ENCODE measurements at places on chromosomes 5 and 9.
A peak's percentile ranks its signal among the peaks of the same experiment; 100 is the strongest.

DNA sequence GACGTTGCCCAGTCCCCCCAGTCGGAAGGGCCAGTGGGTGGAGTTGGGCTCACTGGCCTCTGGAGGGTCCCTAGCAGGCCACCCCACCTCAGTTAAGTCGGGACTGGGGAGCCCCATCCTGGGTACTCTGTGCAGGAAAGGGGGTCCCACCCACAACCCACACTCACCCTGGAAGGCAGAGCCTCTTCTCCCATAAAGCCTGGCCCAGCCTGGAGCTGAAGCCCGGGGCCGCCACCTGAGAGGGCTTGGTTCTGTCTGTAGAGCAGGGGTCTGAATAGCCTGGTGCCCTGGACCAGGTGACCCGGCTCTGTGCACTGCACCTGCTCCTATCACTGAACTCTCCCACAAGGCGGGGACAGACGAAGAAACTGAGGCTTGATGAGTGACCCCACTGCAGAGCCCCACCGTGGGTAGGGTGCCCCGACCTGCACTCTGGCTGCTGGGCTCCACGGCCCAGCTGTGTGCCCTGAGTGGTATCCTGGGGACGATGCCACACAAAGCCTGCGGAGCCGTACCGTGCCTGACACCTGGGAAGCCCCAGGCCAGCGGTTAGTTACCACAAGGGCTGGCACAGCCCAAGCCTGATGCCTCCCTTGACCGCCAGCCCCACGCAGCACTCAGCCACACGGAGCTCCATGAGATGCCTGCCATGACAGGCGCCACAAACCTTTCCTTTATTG, 7.3 kb downstream of the PTGES2 start:
- DNase-seq, result no peak

GRCh38 chr9:8732367-8733075, 932.9 kb upstream of the DMAC1 start:
- DNase-seq, result peak; percentile 68

DNA sequence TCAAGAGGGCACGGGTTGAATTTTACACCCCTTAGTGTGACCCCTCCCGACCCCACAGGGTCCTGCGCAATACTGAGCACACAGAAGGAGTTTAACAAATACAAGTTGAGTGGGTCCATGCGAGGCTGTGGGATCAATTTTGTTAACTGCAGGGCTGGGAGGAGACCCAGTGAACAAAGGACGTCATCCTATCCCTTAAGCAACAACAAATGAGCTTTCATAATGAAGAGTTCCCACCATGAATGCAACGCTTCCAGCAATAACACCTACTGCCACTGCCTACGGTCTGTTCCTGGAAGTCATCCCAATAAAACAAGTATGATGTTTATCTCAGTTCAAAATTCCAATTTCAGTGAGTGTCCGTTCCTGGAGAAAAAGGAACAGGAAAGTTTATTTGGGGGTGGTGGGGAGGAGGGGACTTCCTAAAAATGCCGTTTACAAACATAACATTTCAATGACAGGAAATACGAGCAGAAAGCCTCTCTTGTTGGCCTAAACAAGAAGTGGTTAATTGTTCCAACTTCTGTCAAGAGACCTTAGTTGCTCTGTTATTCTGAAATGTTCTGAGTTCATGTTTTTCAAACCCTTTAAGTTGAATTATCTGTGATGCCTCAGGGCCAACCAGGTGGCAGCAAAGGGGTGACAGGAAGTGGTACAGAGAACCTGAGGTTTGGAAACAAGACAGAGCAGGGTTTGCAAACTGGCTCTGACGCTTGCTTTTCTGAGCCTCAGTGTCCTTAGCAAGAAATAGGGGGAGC, 65.8 kb upstream of the PLPP6 start:
- DNase-seq, result no peak

DNA sequence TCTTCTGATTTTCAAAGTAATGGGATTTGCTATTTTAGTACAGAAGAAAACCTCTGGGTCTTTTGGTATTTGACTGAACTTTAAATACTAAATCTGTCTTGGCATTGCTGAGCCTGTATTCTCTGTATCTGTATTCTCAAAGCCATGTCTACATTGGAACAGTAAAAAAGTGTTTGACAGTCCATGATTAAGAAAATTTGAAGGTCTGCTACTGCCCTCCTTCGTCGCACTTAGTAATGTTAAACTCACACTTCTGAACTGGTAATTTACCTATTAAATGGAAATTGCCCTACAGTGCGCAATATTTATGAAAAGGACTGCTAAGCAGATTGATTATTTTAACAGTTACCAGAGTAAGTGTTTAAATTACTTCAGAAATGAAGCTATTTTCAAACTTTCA, 165.7 kb upstream of the SMC2 start:
- no peak for DNase-seq

DNA sequence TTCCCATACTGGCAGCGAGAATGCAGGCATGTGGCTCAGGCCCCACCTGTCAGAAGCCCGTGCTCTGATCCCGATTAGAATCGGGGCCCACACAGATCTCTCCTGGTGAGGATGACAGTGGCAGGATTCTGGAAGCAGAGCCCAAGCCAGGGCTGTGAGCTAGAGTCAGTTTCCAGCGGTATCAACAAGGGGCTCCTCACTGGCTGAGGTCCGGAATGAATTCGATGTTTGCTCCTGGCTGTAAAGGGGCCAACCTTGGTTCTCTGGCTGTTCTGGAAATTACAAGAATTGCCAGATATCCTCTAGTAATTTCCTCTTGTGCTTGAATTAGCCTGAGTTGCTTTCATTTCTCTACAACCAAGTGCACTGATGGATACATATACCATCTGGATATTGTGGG, 129.1 kb upstream of the SPRY4 start:
- peak; percentile 27 for DNase-seq

GRCh38 chr5:31751610-31752009, 112.7 kb downstream of the PDZD2 start:
- no peak for DNase-seq

GRCh38 chr5:179900711-179901110, 7.0 kb downstream of the TBC1D9B start:
- DNase-seq, result no peak

DNA sequence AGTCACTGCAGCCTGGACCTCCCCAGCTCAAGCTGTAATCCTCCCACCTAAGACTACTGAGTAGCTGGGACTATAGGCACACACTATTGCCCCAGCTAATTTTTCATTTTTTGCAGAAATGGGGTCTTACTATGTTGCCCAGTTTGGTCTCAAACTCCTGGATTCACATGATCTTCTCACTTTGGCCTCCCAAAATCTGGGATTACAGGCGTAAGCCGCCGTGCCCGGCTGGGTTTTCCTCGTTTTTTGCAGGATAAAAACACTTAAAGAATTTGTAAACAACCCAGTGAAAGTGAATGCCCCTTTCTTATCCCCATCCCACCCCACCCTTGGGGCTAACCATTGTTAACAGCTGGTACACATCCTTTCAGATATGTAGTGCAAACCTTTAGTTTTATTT, 7.7 kb downstream of the CLTB start:
- DNase-seq, result no peak

DNA sequence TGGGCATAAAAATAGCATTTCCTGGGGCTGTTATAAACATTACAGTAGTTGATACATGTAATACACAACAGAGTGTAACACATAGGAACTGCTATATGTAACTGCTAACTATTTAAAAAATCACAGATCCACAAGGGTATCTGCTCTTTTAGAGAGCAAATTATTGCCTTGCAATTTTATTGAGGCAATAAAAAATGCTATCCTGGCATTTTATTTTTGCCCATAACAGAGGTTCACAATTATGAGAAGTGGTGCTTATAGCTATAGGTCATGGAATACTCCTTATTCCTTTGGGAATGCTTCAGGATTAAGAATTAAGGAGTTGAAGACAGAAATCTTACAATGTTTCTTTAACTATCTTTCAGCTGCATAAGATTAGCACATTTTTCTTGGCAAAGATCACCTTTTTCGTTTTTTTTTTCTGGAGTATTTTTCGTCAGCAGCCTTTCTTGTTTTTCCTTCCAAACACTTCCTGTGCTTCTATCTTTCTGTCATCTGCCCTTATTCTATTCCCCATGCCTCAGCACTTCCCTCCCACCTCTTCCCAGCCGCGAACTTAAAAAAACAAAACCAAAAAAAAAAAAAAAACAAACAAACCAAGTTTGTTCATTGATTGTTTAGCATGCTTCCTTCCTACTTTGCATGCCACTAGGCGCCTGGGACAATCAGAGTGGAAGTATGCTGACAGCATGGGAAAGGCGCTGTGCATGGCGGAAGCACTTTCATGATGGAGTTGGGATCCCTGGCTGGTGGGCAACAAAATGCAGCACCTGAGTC, 264.2 kb downstream of the MAST4 start:
- peak; percentile 40 for DNase-seq

DNA sequence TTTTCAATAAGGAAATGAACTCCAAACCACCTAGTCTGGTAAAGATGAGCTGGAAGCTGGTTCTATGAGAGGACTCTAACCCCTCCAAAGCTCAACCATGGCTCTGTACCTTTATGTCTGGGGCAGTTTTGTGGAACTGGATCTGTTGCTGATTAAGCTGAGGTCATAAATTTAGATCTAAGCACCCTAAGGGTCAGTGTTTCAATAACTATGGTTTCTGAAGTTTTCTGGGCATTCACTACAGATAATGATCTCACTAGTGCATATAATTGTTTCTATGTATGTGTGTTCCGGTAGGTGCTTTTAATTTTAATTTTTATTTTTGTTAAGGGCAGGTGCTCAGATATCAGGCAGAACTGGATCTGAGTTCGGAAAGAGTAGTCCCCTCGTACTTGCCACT, 258.7 kb upstream of the PANK3 start:
- no peak for DNase-seq

DNA sequence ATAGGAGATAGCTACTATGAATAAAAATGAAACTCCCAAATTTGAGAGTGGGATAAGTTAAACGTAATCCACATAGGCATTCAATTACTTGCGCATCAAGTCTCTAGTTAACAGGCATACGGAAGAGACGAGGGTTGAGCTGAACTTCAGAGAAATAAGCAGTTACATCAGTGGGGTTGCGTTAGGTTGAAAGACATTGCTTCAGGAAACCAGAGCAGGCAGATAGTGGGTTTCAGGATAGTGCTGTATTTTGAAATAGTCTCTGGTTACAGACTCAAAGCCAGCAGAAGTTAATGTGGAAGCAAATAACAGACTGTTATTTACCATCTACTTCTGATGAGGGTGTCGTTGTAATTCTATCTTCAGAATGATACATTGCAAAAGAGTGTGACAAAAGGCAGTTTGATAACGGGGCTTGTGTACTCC, 533.4 kb downstream of the PDE4D start:
- no peak for DNase-seq

DNA sequence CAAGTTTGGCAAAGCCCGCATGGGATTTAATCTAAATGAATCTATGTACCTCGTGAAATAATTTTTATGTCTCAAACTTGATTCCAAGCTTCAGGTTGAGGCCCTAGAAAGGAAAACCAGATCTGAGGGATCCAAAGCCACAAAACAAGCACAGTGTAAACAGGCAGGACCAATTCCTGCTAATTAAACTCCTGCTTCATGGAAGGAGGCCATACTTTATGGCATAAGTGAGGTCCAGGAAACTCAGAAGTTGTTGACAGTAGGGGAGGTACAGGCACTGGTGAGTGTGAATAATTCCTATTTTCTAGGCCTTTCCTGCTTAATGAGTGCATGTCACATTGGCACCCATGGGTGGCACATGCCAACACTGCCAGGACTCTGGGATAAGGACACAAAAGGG, 648.6 kb upstream of the SGCD start:
- no peak for DNase-seq

GRCh38 chr5:33315189-33315588, 125.6 kb upstream of the TARS1 start:
- DNase-seq, result no peak

DNA sequence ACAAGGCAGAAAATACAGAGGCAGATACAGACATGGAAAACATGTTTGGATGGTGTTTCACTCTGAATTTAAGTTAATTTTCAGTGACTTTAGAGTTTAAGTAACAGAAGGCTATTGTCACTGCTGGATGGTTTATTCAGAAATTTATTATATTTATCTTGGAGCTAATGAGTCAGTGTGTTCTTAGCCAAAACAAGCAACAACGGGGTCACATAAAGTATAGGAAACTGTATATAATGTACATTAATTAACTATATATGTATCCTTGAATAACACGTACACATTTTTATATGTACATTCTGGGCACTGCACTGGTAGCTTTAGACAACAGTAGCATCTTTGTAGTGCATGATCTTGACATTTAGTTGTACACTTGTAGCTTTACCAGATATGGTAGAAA, 30.7 kb downstream of the CYLC2 start:
- no peak for DNase-seq

DNA sequence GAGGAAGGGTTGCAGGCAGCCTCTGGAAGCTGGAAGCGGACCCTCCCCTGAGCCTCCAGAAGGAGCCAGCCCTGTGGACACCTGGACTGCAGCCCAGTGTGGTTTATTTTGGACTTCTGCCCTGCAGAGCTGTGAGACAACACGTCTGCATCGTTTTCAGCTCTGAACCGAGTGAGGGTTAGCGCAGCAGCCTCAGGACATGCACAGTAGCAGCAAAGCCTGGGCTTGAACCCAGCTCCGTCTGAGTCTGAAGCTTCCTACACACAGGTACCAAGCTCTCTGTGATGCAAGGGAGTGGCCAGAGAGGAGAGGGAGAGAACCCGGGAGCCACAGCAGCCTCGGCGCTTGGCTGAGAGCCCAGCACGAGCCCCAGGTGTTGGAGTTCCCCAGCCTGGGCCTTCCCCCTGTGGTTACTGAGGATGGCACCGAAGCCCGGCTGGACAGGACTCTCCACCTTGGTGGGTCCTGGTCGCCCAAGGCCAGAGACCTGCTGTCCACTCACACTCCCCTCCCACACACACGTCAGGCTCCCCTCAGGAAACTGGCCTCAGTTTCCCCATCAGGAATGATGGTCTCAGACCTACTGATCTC, 128.2 kb downstream of the OLFM1 start:
- DNase-seq, result no peak

GRCh38 chr5:158736150-158736870, 363.4 kb downstream of the EBF1 start:
- DNase-seq, result no peak

DNA sequence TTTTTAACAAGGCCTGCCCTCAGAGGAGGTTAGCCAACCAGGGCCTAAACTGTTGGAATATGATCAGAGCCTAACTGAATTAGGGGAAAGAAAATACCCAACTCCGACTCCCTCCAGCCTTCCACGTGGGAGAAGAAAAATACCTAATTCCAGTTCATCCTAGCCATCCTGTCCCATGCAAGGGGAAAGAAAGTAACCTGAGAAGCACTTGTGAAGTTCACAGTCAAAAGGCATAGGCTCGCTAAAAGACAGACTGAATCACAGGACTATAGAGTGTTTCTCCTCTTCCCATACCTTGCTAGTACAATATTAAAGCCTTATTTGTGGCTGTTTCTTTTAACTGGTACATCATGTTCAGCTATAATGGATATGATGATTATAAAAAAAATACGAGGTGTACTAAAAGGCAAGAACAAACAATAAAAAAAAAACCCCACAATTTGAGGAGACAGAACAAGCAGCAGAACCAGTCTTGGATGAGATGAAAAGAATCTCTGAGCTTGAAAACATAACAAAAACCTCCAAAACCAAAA, 18.0 kb upstream of the ATP10B start:
- DNase-seq, result peak; percentile 9

All from NCI-H2171 treated with DMSO at 0.1 percent for 48 hours (cell line).